HFFc6 (cell line): ENCODE measurements at places on chromosomes 11 and 22. TPM values are rescaled to one million over a fixed set of nuclear protein-coding genes. Genes with fewer than 3 reads are reported as not detected.

DNA sequence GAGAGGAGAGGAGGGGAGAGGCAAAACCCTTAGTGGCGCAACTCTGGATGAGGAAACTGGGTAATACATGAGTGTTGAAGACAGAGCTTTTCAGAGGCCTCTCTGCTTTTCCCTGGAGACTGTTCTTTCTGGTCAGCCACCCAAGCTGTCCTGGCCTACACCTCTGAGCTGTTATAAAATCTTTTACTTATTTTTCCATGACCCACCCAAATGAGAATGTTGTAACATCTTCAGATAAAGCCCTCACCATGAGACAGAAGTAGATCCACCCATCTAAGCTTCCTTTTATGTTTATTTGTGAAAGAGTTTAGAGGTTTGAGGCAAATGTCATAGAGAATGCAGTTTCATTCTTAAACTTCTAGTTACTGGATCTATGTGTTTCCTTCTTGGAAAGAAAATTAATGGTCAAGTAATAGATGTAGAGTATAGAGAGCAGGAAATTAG lies 20.3 kb upstream of the APLP2 start:
- H3K36me3 ChIP-seq: no peaks in the 10 kb centered on the region
- DNase-seq: no peak
- H3K27me3 ChIP-seq: peaks cover 3% of the 10 kb centered on the region; the same call in 1 of the 2 replicates
- peaks cover 33% of the 10 kb centered on the region for H3K4me1 ChIP-seq
- no peak overlapping the region for H3K27ac ChIP-seq
- no peak overlapping the region for H3K4me3 ChIP-seq

GRCh38 chr22:44605486-44605885 lies 96.5 kb upstream of the PRR5 start:
- H3K36me3 ChIP-seq: no peaks in the 10 kb centered on the region; the same call in 1 of the 2 replicates
- no peak overlapping the region for H3K27ac ChIP-seq
- peaks cover 20% of the 10 kb centered on the region for H3K27me3 ChIP-seq
- no peaks in the 10 kb centered on the region for H3K4me1 ChIP-seq

DNA sequence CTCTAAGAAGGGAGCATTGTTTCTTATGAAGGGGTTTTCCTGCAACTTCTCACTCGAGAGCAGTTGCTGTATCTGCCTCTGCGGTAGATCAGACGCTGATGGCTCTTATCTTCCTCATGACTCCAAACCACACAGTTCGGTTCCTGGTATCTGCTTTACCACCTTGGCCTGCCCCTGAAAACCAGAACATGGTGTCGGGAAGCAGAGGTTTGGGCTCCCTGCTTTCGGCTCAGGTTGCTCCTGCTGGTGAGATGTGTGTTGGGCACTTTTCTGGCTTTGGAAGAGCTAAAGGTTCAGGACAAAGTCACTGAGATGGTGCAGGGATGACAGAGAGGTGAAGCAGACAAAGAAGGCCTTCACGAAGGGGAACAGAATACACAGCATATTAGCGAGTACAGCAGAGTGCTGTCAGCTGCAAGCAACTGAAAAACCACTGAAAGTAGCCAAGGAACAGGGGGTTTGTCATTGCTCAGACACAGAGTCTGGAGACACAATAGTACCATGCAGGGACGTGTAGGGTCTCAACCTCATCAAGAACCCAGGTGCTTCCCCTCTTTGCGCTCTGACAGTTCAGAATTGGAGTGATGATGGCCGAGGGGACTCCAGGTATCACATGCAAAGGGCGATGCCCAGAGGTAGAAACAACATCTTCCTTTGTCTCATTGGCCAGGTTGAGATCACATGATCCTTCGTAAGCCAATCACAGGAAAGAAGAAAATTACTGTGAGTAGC lies 11.9 kb upstream of the CSF2RB start:
- H3K36me3 ChIP-seq: no peaks in the 10 kb centered on the region
- H3K27ac ChIP-seq: no peak overlapping the region
- no peak for DNase-seq
- no peak overlapping the region for H3K4me3 ChIP-seq

Gene RIN1
- total RNA-seq: 31.3 to 55.0 TPM (median 41.3 TPM) in 3 replicates

Gene C22orf31
- not detected in 3 replicates for total RNA-seq

GRCh38 chr22:24591286-24591830 lies 1.5 kb downstream of the LRRC75B start:
- no peak overlapping the region for H3K4me3 ChIP-seq
- H3K27ac ChIP-seq: no peak overlapping the region
- H3K36me3 ChIP-seq: no peaks in the 10 kb centered on the region
- no peak for DNase-seq
- no peaks in the 10 kb centered on the region for H3K4me1 ChIP-seq
- H3K27me3 ChIP-seq: peaks cover 3% of the 10 kb centered on the region

DNA sequence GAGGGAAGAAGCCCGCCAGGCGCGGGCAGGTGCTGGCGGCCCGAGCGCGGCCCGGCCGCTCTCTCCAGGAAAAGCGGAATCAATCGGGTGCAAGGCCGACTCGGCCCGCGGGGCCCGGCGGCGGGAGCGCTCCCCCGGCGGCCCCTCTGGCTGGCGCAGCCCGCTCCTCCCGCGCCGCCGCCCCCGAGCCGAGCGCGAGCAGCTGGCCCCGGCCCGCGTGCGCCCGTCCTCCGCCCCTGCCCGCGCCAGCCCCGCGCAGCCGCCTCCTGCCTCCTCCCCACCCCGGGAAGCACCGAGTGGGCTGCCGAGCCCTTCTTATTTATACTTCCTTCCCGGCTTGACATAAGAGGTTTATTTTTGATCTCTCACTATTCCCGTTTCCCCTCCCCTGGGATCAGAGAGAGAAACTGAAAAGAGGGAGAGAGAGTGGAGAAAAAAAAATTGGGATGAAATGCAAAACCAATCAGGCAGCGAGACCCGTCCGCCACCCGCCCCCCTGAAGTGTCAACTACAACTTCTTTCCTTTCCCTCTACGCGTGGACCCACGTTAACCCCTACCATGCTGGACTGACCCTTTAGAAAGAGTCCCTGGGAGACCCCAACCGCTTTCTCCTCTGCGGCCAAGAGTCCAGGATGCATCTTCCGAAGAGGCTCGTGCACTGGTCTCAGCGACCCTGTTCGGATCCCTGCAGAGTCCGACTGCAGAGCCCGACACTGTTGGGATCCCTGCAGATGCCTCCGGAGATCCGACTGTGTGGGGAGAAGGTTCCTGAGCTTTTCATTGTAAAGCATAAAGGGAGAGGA lies at the start of gene ADAMTS8:
ADAMTS8 (minus strand) TSS at position 294 of the 804 bp plus-strand sequence. CDS start 323 bp downstream, outside the sequence.
- no peak for DNase-seq
- peak within 1 kb of the TSS; percentile 69 for H3K4me3 ChIP-seq
- H3K36me3 ChIP-seq: no peaks in the 10 kb centered on the region

Gene C2CD2L
- total RNA-seq: 10.9 to 14.6 TPM (median 11.6 TPM) in 3 replicates

Gene MS4A4E
- total RNA-seq: not detected in 3 replicates

DNA sequence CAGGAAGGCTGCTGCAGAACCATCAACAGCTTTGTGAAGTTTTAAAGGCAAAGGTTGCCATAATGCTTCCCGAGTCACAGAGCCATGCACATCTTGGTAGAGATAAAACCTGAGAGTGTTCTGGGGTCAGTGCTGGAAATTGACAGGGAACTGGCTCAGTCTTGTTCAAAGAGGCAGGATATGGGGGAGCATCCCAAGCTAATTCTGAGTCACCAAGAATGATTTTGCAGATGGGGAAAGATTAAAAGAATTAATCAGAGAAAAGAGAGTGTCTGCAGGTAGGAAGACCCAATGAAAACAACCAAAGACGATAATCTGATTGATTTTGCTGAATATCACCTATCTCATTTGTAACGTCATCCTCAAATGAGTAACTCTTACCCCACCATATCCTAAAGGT lies 99.9 kb upstream of the CD44 start:
- H3K4me1 ChIP-seq: peaks cover 70% of the 10 kb centered on the region
- H3K27me3 ChIP-seq: peaks cover 7% of the 10 kb centered on the region
- peak overlapping the region; percentile 83 for H3K27ac ChIP-seq
- H3K36me3 ChIP-seq: no peaks in the 10 kb centered on the region
- no peak for DNase-seq
- H3K4me3 ChIP-seq: no peak overlapping the region

Gene CSNK2A3
- total RNA-seq: 1.3 to 2.4 TPM (median 2.0 TPM) in 3 replicates

Gene PANX2
- total RNA-seq: 1.3 to 2.3 TPM (median 1.8 TPM) in 3 replicates

- no peak for DNase-seq
- peaks cover 7% of the 10 kb centered on the region for H3K27me3 ChIP-seq
- peaks cover 9% of the 10 kb centered on the region for H3K36me3 ChIP-seq
- no peak overlapping the region for H3K27ac ChIP-seq
- H3K4me1 ChIP-seq: peaks cover 6% of the 10 kb centered on the region; the same call in 1 of the 2 replicates
- no peak overlapping the region for H3K4me3 ChIP-seq
Measured at GRCh38 chr11:126417091-126417862, 61.8 kb downstream of the ST3GAL4 start.
